ENCODE measurements at places on chromosomes 13 and 19. TPM values are rescaled to one million over a fixed set of nuclear protein-coding genes. Genes with fewer than 3 reads are reported as not detected.

MBD3L2 gene
- not detected for polyA plus RNA-seq

TPM4 gene
- 473 TPM for polyA plus RNA-seq

ZSCAN4 gene
- polyA plus RNA-seq: not detected

DMWD gene
- polyA plus RNA-seq: 3.0 TPM

TARM1 gene
- polyA plus RNA-seq: not detected

CD177 gene
- not detected for polyA plus RNA-seq

CCDC124 gene
- polyA plus RNA-seq: 161 TPM

ZNF534 gene
- polyA plus RNA-seq: 0.39 TPM

PSG3 gene
- not detected for polyA plus RNA-seq

CBY2 gene
- polyA plus RNA-seq: 0.25 TPM

TMC4 gene
- 0.74 TPM for polyA plus RNA-seq

ZNF471 gene
- not detected for polyA plus RNA-seq

ZNF44 gene
- polyA plus RNA-seq: 5.2 TPM

ZNF813 gene
- polyA plus RNA-seq: 2.7 TPM
